ENCODE measurements at places on chromosomes 5 and 9.

DNA sequence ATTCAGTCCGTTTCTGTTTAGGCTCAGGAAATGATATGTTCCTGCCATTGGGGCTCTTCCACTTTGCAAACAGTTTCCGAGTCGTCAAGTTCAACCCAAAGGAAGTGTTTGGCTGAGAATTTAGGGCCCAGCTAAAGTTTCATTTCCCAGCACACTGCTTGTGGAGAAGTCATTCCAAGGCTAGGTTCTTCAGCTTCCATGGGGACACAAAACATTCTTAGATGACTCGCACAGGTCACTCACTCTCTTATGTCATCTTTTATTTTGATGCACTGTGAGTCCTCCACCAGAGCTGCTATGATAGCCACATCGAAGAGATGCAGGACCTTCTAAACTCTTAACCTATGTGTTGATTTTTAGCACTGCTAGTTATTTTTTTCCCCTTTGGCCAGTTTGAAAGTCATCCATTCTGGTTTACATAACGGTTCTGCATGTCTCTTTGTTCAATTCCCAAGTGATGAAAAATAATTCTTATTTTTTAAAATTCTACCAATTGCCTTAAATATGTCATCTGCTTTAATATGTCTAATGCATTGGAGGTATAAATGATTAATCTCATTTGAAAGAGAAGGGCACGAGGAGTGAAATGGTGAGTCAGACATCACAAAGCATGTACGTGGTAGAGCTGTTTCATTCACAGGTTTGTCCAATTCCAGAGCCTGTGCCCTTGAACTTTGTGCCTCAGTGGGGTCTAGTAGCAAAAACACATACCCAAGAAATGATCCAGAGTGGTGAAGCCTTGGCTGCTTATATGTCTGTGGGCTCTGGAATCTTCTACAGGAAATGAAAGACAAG is 84.3 kb downstream of the ZNF462 start:
- no peak for DNase-seq

- no peak for DNase-seq
Measured at GRCh38 chr5:99355881-99356280, 427.1 kb upstream of the CHD1 start.

- no peak for DNase-seq
Measured at GRCh38 chr5:43019291-43019613, 20.9 kb downstream of the ANXA2R start.

- no peak for DNase-seq
Measured at GRCh38 chr5:31581498-31582099, 49.5 kb downstream of the C5orf22 start.

DNA sequence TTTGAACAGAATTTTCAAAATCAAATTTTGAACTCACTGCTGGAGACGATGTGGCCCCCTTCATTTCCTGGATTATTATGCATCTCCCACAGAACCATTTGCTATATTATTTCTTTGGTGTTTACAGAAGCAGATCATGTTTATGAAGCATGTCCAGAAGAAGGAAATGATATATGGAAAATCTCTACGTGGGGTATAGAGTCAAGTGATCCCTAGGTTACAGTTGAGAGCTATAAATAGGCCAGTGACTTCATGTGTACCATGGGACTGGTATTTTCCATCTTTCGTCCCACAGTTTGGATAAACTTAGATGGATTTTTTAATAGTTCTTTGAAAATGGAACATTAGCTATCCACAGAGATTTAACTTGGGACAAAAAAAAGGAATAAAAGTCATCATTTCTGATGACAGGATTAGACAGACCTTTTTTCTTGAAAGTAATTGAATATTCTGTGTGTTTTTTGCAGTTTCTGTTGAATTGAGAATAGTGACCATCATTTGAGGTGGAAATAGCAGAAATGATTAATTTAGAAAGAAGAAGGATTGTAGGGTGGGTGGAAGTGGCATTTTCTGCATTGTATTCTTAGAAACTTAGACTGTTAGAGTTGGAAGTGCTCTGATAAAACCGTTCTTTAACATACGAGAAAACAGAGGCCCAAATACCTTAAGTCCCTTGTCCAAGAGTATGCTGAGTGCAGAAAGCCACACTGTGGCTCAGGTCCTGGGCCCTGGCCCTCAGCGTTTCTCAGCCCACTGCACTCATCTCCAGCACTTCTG is 136.4 kb downstream of the PIP5K1B start:
- DNase-seq, result no peak
